ENCODE measurements at places on chromosomes 5 and 9. TPM values are rescaled to one million over a fixed set of nuclear protein-coding genes. Genes with fewer than 3 reads are reported as not detected.

AQP7 gene
- total RNA-seq: not detected

ENTREP1 gene
- total RNA-seq: not detected

IRX1 gene
- total RNA-seq: not detected

FKTN gene
- total RNA-seq: 13.1 TPM

DPP7 gene
- 264 TPM for total RNA-seq

DMAC1 gene
- total RNA-seq: 14.4 TPM

C5orf58 gene
- total RNA-seq: not detected

FAM81B gene
- not detected for total RNA-seq

LEAP2 gene
- 1.3 TPM for total RNA-seq

DMRT3 gene
- total RNA-seq: not detected

GRCh38 chr9:20040991-20041696, 252.3 kb upstream of the SLC24A2 start:
- H3K4me1 ChIP-seq: peaks cover 9% of the 10 kb centered on the region
- no peaks in the 10 kb centered on the region for H3K36me3 ChIP-seq
- no peak overlapping the region for H3K4me3 ChIP-seq
- DNase-seq: no peak
- H3K27ac ChIP-seq: no peak overlapping the region

DNA sequence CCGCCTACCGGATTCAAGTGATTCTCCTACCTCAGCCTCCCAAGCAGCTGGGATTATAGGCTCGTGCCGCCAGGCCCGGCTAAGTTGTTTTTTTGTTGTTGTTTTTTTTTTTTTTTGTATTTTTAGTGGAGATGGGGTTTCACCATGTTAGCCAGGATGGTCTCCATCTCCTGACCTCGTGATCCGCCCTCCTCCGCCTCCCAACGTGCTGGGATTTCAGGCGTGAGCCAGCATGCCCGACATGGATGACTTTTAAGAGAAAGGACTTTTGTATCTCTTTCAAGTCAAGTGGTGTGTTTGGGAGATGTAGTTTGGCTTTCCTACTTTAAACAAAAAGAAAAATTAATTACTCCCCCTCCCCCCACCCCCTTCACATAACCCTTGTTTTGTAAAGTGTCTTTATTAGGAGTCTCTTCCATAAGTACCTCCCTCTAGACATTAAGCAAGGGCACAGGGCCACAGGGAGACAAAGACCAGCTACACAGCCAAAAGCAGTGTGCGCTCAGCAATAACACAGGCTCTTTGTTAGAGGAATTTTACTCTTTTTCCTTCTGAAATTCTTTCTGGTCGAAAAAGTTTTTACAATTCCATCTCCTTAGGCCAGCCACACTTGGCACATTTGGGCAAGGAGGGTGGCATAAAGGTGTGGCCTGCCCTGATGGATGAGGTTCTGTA, 31.2 kb downstream of the JAKMIP2 start:
- no peaks in the 10 kb centered on the region for H3K27me3 ChIP-seq
- no peak overlapping the region for H3K4me3 ChIP-seq
- no peaks in the 10 kb centered on the region for H3K4me1 ChIP-seq
- no peaks in the 10 kb centered on the region for H3K36me3 ChIP-seq

DNA sequence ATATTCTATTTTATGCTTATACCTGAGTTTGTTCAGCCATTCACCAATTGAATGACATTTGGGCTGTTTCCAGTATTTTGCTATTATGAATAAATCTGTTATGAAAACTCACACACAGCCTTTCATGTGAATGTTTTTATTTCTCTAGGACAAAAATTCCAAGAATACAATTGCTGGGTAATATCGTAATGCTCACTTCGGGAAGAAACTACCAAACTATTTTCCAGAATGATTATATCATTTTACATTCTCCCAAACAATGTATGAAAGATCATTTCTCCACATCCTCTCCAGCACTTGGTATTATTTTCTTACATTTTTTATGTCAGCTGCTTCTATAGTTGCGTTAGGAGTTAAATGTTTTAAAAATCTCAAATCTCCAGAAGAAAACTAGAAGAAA, 58.3 kb upstream of the LHFPL2 start:
- no peaks in the 10 kb centered on the region for H3K4me1 ChIP-seq
- H3K27me3 ChIP-seq: no peaks in the 10 kb centered on the region
- no peak for DNase-seq
- H3K36me3 ChIP-seq: no peaks in the 10 kb centered on the region
- no peak overlapping the region for H3K27ac ChIP-seq
- H3K4me3 ChIP-seq: no peak overlapping the region

- no peak overlapping the region for H3K4me3 ChIP-seq
- no peaks in the 10 kb centered on the region for H3K27me3 ChIP-seq
- no peaks in the 10 kb centered on the region for H3K36me3 ChIP-seq
- DNase-seq: no peak
These were observed 94.1 kb upstream of the GLIS3 start for GRCh38 chr9:4393806-4394523.

- DNase-seq: no peak
- no peak overlapping the region for H3K4me3 ChIP-seq
- no peaks in the 10 kb centered on the region for H3K27me3 ChIP-seq
- peaks cover 55% of the 10 kb centered on the region for H3K4me1 ChIP-seq
- no peak overlapping the region for H3K27ac ChIP-seq
- no peaks in the 10 kb centered on the region for H3K36me3 ChIP-seq
These were observed 24.8 kb downstream of the CCNJL start for GRCh38 chr5:160287378-160288051.

- no peaks in the 10 kb centered on the region for H3K36me3 ChIP-seq
- H3K4me1 ChIP-seq: peaks cover 6% of the 10 kb centered on the region
- no peak for DNase-seq
- H3K27me3 ChIP-seq: no peaks in the 10 kb centered on the region
- H3K4me3 ChIP-seq: no peak overlapping the region
These were observed 450.9 kb upstream of the ZNF608 start for GRCh38 chr5:125197321-125197720.

DNA sequence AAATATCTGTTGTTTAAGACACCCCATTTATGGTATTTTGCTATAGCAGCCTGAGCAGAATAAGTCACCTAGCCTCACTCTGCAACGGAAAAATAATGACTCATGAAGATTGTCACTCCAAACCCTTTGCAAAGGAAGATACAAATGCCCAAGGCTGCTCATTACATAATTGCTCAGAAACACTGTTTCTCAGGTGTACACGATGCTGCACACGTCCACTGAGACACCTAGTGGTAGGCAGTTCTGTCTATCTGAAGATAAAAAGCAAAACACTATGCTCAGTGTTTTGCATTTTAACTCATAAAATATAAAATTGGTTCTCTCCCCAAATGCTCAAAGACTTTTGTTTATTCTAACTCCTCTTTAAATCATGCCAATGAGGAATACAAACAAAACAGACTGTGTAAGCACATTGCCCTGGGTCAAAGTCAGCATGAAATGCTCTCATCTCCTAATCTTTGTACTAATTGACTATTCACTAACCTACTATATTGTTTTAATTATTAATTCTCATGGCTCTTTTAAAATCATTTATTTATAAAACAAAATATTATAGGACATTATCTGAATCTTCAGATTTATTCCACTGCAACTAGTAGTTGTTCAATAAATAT, 7.7 kb upstream of the TSLP start:
- no peaks in the 10 kb centered on the region for H3K36me3 ChIP-seq
- H3K27me3 ChIP-seq: peaks cover 18% of the 10 kb centered on the region
- H3K4me3 ChIP-seq: no peak overlapping the region

DNA sequence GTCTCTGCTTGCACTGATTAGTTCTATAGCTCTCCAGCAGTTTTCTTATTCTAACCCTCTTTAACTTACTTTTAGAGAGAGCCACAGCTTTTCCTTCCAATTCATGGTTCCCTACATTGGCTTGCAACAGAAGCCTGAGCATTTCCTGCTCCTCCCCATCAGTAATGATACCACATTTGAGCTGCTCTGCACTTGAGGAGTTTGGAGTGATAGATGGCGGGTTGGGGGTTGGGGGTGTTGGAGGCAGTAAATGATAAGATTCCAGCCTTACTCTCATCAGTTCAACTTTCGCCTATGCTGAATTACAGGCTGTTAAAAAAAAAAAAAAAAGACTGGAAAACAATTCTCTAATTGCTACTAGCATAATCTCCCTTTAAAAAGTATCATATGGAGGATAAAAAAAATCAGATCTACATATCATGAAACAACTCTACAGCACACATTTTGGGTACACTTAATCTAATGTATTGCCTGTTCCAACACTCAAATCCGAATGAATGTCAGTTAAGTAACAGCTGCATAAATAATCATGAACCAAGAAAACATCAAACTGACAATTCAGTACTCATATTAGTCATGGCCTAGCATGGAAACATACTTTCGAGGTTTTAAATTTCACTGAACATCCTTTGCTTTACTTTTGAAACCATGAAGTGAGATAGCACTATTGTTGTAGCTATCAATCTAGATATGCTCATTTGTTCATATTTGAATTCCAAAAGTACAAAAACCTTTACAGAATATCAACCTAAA, 224.7 kb downstream of the NFIB start:
- H3K27ac ChIP-seq: no peak overlapping the region
- H3K4me1 ChIP-seq: no peaks in the 10 kb centered on the region
- no peaks in the 10 kb centered on the region for H3K36me3 ChIP-seq
- no peaks in the 10 kb centered on the region for H3K27me3 ChIP-seq
- DNase-seq: no peak

- H3K4me3 ChIP-seq: no peak overlapping the region
- H3K27me3 ChIP-seq: no peaks in the 10 kb centered on the region
- no peaks in the 10 kb centered on the region for H3K4me1 ChIP-seq
These were observed 338.3 kb downstream of the RAB3C start for GRCh38 chr5:58921159-58921558.

- H3K27me3 ChIP-seq: no peaks in the 10 kb centered on the region
- H3K4me1 ChIP-seq: no peaks in the 10 kb centered on the region
- no peak overlapping the region for H3K27ac ChIP-seq
- no peaks in the 10 kb centered on the region for H3K36me3 ChIP-seq
- no peak overlapping the region for H3K4me3 ChIP-seq
- DNase-seq: no peak
These were observed 558.8 kb downstream of the NR2F1-AS1 start for GRCh38 chr5:93022211-93022610.

GRCh38 chr9:124776954-124777648, at the start of gene OLFML2A:
Gene OLFML2A, plus strand, starts transcription at chr9:124777133. Its CDS starts 138 bp downstream, at chr9:124777271.
- peak; percentile 54 for DNase-seq
- peaks cover 9% of the 10 kb centered on the region for H3K27me3 ChIP-seq
- H3K4me1 ChIP-seq: peaks cover 11% of the 10 kb centered on the region

GRCh38 chr5:157159209-157159751, 6.8 kb downstream of the GARIN3 start:
- H3K4me1 ChIP-seq: no peaks in the 10 kb centered on the region
- H3K27me3 ChIP-seq: no peaks in the 10 kb centered on the region
- H3K36me3 ChIP-seq: no peaks in the 10 kb centered on the region
- H3K27ac ChIP-seq: no peak overlapping the region
- DNase-seq: no peak

GRCh38 chr9:68427216-68427977, 71.0 kb downstream of the PGM5 start:
- no peak for DNase-seq
- no peak overlapping the region for H3K4me3 ChIP-seq
- no peaks in the 10 kb centered on the region for H3K27me3 ChIP-seq
- H3K36me3 ChIP-seq: no peaks in the 10 kb centered on the region
- H3K27ac ChIP-seq: no peak overlapping the region

DNA sequence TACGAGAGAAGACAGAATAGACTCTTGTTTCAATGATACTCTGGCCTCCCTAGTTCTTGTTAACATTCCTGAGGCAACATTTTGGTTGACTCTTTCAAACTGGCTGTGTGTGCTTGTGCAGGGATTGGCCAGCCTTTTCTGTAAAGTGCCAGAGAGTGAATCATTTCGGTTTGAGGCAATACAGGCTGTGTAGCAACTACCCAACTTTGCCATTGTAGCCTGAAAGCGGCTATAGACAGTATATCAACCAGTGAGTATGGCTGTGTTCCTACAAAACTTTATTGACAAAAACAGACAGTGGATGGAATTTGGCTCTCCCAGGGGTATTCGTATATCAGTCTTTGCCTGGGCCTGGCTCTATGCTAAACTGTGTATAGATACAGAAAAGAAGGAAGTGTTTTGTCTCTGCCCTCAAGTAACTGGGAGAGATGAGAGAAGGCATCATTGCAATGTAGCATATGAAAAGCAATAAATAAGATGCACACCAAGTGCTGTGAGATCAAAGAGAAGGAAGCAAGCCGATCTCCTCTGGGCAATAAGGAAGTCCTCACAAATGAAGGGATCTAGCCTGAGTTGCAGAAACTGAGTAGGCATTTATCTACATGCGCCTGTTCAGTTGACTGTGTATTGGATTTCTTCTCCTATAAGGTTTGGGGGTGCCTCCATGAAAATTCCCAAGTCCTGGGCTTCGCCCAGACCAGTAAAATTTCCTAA, 568.0 kb upstream of the KLF4 start:
- H3K27me3 ChIP-seq: no peaks in the 10 kb centered on the region
- no peaks in the 10 kb centered on the region for H3K36me3 ChIP-seq
- no peak overlapping the region for H3K4me3 ChIP-seq
- H3K27ac ChIP-seq: no peak overlapping the region
- no peaks in the 10 kb centered on the region for H3K4me1 ChIP-seq

DNA sequence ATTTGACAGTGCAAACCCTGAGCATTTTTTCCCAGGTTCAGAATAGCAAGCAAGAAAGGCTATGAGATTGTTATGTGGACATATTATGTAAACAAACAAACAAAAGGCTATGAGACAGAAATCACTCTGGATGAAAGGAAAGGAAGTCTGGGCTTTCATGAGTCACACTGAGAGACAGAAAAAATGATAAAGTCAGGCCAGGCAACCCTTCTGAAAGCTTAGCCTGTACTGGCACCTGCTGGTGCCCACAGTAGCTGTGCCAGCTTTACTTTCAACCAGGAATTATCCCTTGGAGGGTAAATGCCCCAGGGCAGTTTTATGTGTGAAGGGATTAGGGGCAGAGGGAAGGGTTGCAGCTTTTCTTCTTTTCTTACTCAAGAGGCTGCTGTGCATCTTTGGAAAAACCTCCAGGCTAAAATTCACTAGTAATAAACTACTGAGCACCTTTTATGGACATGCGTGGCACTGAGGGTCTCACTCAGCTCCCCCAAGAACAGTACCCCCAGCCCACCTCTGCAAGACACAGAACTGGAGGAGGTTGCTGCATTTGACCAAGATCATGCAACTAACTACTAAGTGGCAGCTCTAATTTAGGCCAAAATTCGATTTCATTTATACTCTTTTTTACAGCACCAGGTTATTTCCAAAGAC, 41.7 kb downstream of the ACTL7B start:
- no peaks in the 10 kb centered on the region for H3K4me1 ChIP-seq
- H3K4me3 ChIP-seq: no peak overlapping the region
- H3K36me3 ChIP-seq: no peaks in the 10 kb centered on the region
- no peak overlapping the region for H3K27ac ChIP-seq

GRCh38 chr9:97907046-97907445, 15.3 kb downstream of the TRMO start:
- H3K4me3 ChIP-seq: no peak overlapping the region
- peaks cover 66% of the 10 kb centered on the region for H3K4me1 ChIP-seq
- H3K36me3 ChIP-seq: peaks cover 29% of the 10 kb centered on the region
- no peaks in the 10 kb centered on the region for H3K27me3 ChIP-seq

- DNase-seq: no peak
- peaks cover 19% of the 10 kb centered on the region for H3K36me3 ChIP-seq
- no peak overlapping the region for H3K27ac ChIP-seq
- H3K4me1 ChIP-seq: peaks cover 15% of the 10 kb centered on the region
- no peak overlapping the region for H3K4me3 ChIP-seq
- no peaks in the 10 kb centered on the region for H3K27me3 ChIP-seq
These were observed 19.2 kb downstream of the PPP2CA start for GRCh38 chr5:134206627-134207160.
